ENCODE measurements at places on chromosomes 1 and 21. TPM values are rescaled to one million over a fixed set of nuclear protein-coding genes. Genes with fewer than 3 reads are reported as not detected.

HTR6 gene
- not detected for total RNA-seq

NBPF8 gene
- total RNA-seq: 3.2 TPM

GRCh38 chr1:204793259-204793914, 77.3 kb upstream of the NFASC start:
- H3K4me3 ChIP-seq: no peak overlapping the region
- H3K27ac ChIP-seq: no peak overlapping the region
- H3K27me3 ChIP-seq: no peaks in the 10 kb centered on the region
- no peaks in the 10 kb centered on the region for H3K36me3 ChIP-seq

S100A3 gene
- total RNA-seq: 2.5 TPM

- no peak overlapping the region for H3K4me3 ChIP-seq
- DNase-seq: no peak
- H3K27me3 ChIP-seq: no peaks in the 10 kb centered on the region
- H3K4me1 ChIP-seq: no peaks in the 10 kb centered on the region
- H3K27ac ChIP-seq: no peak overlapping the region
Measured at GRCh38 chr1:101437800-101438199, 201.0 kb downstream of the S1PR1 start.

DNA sequence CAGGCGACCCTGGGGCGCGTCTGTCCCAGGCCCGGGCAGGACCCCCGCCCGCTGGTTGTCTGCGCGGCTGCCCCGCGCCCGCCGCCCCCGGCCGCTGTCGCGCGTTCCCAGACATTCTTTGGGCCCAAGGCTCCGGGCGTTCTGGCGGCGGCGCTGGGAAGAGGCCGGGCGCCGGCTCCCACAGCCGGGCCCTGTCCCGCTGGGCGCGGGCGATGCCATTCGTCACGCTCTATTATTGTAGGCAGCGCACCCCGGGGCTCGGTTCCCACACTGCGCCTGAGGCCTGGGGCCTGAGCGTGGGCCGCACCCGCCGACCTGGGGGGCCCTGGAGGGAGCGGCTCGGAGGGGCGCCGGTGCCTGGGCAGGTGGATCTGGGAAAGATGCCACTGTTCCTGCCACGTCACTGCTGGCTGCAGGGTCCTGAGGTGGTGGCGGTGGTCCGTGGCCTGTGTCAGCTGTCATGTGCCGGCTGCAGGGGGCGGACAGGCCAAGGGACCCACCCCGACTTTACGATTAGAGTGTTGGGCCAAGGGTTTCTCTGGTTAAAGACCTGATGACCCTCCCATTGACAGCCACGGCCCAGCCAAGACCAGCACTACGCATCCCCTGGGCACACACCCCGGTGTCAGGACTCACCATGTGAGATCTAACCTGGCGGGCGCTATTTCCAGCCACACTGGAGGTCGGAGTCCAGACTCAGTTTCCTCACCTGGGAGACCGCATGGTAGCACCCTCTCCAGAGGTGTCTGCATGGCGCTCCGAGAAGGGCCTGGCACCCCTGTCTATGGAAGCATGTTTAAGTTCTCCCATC, 55.1 kb upstream of the ADARB1 start:
- no peak overlapping the region for H3K4me3 ChIP-seq
- H3K27me3 ChIP-seq: no peaks in the 10 kb centered on the region
- peaks cover 64% of the 10 kb centered on the region for H3K4me1 ChIP-seq

DNA sequence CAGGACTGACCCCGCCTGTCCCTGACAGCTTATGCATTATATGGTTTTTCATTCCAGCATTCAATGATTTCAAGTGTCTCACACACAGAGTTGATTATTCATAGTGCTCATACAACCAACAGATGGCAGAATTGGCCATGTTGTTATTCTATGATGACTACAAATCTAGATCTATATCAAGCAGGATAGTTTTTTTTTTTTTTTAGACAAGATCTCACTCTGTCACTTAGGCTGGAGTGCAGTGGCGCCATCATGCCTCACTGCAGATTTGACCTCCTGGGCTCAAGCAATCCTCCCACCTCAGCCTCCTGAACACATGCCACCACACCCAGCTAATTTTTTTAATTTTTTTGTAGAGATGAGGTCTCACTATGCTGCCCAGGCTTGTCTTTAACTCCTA, 40.1 kb upstream of the LRRC8D start:
- peaks cover 8% of the 10 kb centered on the region for H3K4me1 ChIP-seq
- H3K27ac ChIP-seq: no peak overlapping the region
- DNase-seq: peak; percentile 31
- no peaks in the 10 kb centered on the region for H3K36me3 ChIP-seq

- no peaks in the 10 kb centered on the region for H3K27me3 ChIP-seq
- no peak overlapping the region for H3K27ac ChIP-seq
- DNase-seq: no peak
- no peaks in the 10 kb centered on the region for H3K4me1 ChIP-seq
- H3K36me3 ChIP-seq: no peaks in the 10 kb centered on the region
Measured at GRCh38 chr1:57882072-57882471, 458.2 kb upstream of the DAB1 start.

DNA sequence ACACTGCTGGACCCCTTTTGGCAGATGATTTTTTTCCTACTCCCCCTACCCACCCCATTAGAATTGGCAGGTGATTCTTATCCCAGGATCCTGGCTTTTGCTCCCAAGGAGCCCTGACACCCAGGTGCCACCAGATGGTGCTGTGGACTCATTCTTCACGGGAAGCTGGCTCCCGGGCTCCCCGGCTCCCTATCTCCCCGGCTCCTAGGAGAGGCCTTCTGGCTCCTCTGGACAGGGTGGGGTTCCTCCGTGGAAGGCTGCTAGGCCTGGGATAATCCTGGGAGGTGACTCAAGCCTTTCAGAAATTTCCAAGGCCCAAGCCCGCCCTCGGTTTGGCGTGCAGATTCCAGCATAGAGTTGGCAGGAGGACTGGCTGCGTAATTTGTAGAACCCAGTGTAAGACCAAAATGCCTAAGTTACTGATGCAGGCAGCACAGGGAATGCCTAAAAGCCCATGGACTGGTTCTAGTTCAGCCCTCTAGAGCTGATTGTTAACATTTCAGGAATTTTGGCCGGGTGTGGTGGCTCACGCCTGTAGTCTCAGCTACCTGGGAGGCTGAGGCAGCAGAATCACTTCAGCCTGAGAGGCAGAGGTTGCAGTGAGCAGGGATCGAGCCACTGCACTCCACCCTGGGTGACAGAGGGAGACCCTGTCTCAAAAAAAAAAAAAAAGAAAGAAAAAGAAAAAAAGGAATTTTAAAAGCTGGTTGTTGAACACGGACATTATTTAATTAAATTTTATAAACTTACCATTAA, 6.8 kb upstream of the BSDC1 start:
- DNase-seq: peak; percentile 66
- peaks cover 13% of the 10 kb centered on the region for H3K4me1 ChIP-seq
- H3K27ac ChIP-seq: no peak overlapping the region
- H3K36me3 ChIP-seq: no peaks in the 10 kb centered on the region
- no peaks in the 10 kb centered on the region for H3K27me3 ChIP-seq

- no peaks in the 10 kb centered on the region for H3K4me1 ChIP-seq
- no peak overlapping the region for H3K4me3 ChIP-seq
- no peak for DNase-seq
- peaks cover 30% of the 10 kb centered on the region for H3K27me3 ChIP-seq
- H3K36me3 ChIP-seq: no peaks in the 10 kb centered on the region
Measured at GRCh38 chr1:11501906-11502485, 23.0 kb downstream of the DISP3 start.

DMBX1 gene
- not detected for total RNA-seq

TTC39A gene
- total RNA-seq: 0.33 TPM

- no peak overlapping the region for H3K27ac ChIP-seq
- no peak overlapping the region for H3K4me3 ChIP-seq
- H3K36me3 ChIP-seq: no peaks in the 10 kb centered on the region
- peaks cover 1% of the 10 kb centered on the region for H3K27me3 ChIP-seq
- no peaks in the 10 kb centered on the region for H3K4me1 ChIP-seq
- DNase-seq: no peak
Measured at GRCh38 chr21:32048353-32048752, 175.5 kb downstream of the HUNK start.

SLC44A3 gene
- total RNA-seq: 3.8 TPM

DNA sequence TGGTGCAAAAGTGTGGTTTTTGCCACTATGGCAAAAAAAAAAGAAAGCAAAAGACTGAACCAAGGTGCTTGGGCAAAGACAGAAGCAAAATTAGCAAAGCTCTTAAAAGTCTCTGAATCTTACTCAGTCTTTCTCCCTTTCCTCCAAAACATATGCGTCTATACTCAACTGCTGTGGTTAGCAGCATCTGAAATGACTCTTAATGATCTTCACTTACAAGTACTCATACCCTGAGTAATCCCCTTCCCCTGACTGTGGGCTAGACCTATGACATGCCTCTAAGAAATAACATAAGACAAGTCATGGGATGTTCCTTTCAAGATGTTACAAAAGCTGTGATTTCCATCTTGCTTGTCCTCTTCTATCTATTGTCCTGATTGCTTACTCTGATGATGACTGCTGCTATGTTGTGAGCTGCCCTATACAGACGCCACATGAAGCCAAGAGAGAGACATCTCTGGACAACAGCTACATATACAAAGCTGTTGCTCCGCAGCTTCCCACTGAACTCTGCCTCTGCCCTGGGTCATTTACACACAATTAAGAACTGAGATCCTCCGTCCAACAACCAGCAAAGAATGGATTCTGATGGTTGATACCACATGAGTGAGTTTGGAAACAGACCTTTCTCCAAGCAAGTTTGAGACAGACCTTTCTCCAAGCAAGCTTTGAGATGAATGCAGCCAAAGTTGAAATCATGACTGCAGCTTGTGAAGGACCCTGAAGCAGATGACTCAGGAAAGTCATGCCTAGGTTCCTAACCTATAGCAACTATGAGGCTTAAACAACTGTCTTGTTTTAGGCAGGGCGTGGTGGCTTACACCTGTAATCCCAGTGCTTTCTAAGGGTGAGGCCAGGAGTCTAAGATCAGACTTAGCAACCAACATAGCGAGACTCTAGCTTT, 55.2 kb downstream of the PUM1 start:
- no peak for DNase-seq
- H3K4me3 ChIP-seq: no peak overlapping the region
- no peaks in the 10 kb centered on the region for H3K27me3 ChIP-seq

- no peaks in the 10 kb centered on the region for H3K36me3 ChIP-seq
- no peak overlapping the region for H3K27ac ChIP-seq
- DNase-seq: no peak
- no peak overlapping the region for H3K4me3 ChIP-seq
- peaks cover 97% of the 10 kb centered on the region for H3K4me1 ChIP-seq
Measured at GRCh38 chr1:43279161-43279560, 6.2 kb downstream of the C1orf210 start.

All from HepG2 (cell line).